ENCODE measurements at places on chromosomes 5 and 9.
A peak's percentile ranks its signal among the peaks of the same experiment; 100 is the strongest.

DNA sequence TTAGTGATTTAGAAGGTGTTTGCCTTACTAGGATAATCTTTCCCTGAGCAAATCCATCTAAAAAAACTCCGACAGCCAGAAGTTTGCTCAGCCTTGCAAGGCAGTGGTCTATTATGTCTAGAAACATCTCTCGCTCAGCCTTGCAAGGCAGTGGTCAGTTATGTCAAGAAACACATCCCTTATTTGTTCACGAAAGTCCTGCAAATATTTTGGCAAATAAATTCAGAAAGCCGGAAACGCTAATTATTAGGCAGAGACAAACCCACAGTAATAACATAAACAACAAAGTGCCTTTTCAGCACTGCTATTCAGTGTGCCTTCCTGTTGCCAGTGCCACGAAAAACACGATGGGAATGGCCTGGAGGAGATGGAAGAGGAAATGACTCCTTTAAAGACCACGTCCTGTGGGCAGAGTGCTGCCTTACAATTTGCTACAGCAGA, 184.5 kb downstream of the GNAQ start:
- H3K4me3 ChIP-seq: no peak overlapping the region
- peaks cover 2% of the 10 kb centered on the region for H3K4me1 ChIP-seq
- DNase-seq: no peak
- H3K27me3 ChIP-seq: no peaks in the 10 kb centered on the region
- H3K36me3 ChIP-seq: no peaks in the 10 kb centered on the region

- peaks cover 47% of the 10 kb centered on the region for H3K4me1 ChIP-seq
- H3K27ac ChIP-seq: peak overlapping the region; percentile 74
- H3K36me3 ChIP-seq: peaks cover 7% of the 10 kb centered on the region
- DNase-seq: no peak
- H3K27me3 ChIP-seq: no peaks in the 10 kb centered on the region
- no peak overlapping the region for H3K4me3 ChIP-seq
Observed at GRCh38 chr5:151259931-151260330, 6.9 kb downstream of the GM2A start.

DNA sequence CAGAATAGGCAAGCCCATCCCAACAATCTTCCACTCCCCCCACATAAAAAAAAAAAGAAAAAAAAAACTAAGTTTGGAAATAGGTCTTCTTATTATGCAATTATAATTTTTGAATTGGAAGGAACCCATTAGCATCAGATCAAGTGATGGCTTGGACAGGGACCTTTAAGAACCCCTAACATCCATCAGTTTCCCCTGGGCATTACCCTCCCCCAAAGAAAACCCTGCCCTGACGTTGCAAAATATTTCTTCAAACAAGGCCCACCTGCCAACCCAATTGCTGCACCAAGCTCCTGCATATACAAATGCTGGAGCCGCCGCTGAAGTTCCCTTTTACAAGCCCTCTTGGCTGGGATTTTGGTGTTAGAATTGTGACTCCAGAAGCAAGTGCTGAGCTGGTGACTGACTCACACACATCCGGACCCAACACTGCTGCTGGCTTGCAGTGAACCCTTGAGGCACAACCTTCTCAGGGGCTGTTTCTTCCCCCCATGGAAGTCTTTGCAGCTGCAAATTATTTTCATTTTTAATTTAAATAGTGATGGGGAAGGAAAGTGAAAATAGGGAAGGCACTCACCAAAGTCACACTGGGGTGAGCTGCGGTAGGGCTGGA, 56.1 kb upstream of the AFAP1L1 start:
- H3K4me1 ChIP-seq: no peaks in the 10 kb centered on the region
- H3K27ac ChIP-seq: no peak overlapping the region
- H3K4me3 ChIP-seq: no peak overlapping the region
- DNase-seq: no peak

DNA sequence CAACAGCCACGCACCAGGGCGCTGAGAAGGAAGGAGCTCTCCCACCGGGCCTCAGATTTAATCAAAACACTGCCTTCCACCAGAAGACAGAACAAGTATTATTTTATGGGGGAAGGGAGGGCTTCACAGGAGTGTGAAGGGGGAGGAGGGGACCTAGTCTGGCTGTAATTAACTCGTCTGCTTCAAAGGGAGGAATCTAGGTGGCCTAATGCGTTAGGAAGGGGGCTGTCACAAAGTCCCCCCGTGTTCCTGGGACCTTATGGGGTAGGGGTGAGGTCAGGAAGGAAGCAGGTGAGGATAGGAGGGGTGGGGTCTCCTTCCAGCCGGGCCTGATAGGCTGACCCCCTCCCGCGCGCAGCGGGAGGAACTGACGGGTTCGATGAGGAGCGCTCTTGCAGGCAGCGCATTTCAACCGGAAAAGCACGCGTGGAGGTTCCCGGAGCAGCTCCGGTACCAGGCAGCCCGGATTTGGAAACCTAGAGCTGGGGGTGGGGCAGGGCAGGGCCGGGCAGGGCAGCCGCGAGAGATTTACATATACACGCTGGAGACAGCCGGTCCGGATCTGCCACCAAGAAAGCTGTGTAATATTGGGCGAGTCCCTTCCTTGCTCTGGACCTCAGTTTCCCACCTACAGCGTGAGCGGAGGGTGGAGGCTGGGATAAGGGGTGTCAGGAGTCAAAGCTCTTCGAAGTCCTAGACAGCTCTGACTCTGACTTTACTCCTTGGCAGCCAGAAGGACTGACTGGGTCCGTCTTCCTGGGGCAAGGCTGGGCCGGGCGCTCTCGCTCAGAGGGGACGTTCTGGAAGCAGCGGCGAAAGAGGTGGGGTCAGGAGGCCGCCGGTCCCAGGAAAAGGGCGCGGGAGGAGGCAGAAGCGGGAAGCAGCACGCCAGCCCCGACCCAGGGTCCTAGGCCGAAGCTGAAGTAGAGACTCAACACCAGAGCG, 1.8 kb downstream of the SHB start:
- no peaks in the 10 kb centered on the region for H3K36me3 ChIP-seq
- peak overlapping the region; percentile 96 for H3K27ac ChIP-seq
- H3K4me3 ChIP-seq: peak overlapping the region; percentile 91
- peaks cover 43% of the 10 kb centered on the region for H3K4me1 ChIP-seq
- DNase-seq: no peak

GRCh38 chr5:177462021-177462670, 11.3 kb downstream of the DBN1 start:
- no peaks in the 10 kb centered on the region for H3K27me3 ChIP-seq
- H3K36me3 ChIP-seq: no peaks in the 10 kb centered on the region

DNA sequence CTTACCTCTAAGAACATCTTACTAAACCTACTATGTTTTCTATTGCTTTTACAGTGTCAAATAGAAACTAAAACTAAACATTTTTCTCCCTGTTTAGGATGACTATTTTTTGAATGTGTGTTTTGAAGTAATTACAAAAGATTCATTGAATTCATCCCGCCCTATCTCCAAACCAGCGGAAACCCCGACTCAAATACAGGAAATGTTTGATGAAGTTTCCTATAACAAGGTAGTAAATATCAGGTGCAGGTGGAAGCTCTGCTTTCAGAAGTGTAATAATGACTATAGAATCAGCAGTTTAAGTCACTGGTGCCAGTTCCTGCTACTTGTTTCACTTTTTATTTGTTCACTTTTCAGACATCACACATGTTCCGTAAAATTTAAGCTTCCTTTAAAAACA, 20.0 kb downstream of the ERAP2 start:
- H3K36me3 ChIP-seq: peaks cover 7% of the 10 kb centered on the region
- H3K4me1 ChIP-seq: no peaks in the 10 kb centered on the region
- H3K27ac ChIP-seq: no peak overlapping the region
- no peak for DNase-seq

DNA sequence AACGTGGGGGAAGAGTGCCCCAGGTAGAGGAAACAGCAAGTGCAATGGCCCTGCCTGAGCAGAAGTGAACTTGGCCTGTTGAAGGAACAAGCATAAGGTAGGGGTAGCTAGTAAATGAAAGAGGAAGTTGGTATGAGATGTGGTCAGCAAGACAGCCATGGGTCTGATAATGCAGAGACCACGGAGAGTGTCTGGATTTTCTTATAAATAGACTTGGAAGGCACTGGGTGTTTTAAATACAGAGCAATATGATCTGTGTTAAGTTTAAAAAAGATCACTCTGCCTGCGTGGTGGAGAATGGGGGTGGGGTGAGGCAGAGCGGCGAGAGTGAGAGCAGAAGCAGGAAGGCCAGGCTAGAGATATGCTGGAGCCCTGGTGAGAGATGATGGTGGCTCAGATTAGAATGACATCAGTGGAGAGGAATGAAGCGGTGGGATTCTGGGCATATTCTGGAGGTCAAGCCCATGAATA, 4.2 kb downstream of the ADAM19 start:
- peaks cover 11% of the 10 kb centered on the region for H3K36me3 ChIP-seq
- no peak for DNase-seq
- peaks cover 17% of the 10 kb centered on the region for H3K4me1 ChIP-seq
- H3K27ac ChIP-seq: no peak overlapping the region

All from esophagus squamous epithelium (tissue), 5 donors.